ENCODE measurements at places on chromosomes 2 and 18. TPM values are rescaled to one million over a fixed set of nuclear protein-coding genes. Genes with fewer than 3 reads are reported as not detected.
A peak's percentile ranks its signal among the peaks of the same experiment; 100 is the strongest.

DNA sequence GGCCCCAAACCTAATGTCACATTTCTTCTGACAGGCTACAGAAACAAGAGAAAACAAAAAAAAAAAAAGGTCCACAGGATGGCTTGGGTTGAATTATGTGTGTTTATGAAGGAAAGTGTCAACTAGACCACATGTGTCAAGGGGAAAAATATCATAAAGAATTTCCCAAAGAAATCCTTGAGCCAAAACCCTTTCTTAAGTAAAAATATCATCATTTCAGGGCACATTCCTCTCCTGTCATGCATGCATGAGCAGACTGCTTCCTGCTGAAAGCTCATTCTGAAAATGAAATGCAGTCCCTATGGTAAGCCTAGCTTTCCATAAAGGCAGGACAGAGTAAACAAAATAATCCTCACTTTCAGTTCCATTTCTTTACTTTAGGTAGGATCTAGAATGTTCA is 85.7 kb upstream of the RBBP8 start:
- DNase-seq: peak; percentile 3

Gene SERPINB11
- total RNA-seq: not detected

Gene ATP8B1
- 3.9 TPM for total RNA-seq

Gene DOK6
- 0.35 TPM for total RNA-seq

DNA sequence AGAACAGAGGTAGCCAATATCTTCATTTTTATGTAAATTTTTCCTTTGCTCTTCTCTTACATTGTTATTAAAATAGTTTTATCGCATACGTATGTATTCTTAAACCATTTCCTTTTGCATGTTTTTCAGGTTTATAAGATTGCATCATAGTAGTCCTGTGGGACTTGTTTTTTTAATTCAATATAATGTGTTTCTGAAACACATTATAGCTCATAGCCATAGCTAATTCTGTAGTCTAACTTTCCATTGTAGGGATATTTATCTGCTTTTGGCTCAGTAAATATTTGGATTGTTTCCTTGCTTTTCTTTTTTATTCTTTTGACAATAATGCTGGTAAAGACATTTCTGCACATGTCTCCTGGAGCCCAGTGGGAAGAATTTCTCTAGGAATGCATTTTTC is 484.3 kb downstream of the PTPRM start:
- no peak for DNase-seq

Gene TUBA3E
- total RNA-seq: 0.66 TPM

GRCh38 chr2:111897924-111898702 is at the start of gene MERTK:
MERTK (plus strand) TSS chr2:111898607; CDS start chr2:111898736, 129 bp downstream.
- peak; percentile 95 for DNase-seq

GRCh38 chr18:45793264-45793965 is 32.1 kb upstream of the SIGLEC15 start:
- DNase-seq: peak; percentile 2

DNA sequence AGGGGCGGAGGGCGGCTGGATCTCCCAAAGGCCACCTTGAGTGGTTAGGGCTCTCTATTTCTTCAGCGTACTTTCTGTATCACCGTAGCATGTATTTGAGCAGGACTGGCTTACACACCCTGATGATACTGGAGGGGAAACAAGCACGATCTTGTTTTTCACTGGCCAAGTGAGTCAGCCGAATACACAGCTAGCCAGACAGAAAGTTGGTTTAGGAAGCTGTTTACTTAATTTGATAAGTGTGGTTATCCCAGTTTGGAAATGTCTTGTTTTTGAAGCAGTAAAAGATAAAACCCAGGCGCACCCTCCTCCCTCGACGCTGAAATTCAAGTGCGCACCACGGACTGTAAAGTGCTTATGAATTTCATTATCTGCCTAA is 582 bp downstream of the RIOK3 start:
- DNase-seq: no peak

DNA sequence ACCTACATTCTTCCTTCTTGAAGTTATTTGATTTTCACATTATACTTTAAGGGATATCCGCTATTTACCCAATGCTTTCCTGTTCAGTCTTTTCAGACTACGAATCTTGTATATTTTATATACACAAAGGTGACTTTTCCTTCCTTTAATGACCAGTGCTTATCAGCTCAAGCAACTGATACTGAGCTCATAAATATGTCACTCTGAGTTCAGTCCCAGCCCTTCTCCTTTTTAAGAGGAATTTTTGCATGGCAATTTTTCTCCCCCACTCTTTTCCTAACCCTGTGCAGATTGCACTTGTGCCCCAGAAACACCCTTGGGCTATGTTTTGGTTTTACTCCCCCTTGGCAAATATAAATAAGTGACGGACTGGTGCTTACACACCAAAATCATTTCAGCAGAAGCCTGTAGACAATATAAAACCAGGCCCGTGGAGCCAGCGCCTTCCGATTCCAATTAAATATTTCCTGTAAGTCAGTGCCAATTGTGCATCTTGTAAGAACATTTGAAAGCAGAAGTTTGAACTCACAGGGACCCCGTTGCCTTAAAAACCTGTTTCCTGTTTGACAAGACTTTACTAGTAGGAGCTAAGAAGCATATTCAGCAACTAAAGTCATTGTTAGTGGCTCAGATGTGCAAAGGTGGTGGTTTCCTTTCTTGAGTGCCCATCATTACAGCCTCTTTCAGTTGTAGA is 66.3 kb upstream of the GATA6 start:
- DNase-seq: peak; percentile 32

Gene CRYBA2
- not detected for total RNA-seq

GRCh38 chr2:74291886-74292621 is 51.2 kb downstream of the SLC4A5 start:
- DNase-seq: no peak

DNA sequence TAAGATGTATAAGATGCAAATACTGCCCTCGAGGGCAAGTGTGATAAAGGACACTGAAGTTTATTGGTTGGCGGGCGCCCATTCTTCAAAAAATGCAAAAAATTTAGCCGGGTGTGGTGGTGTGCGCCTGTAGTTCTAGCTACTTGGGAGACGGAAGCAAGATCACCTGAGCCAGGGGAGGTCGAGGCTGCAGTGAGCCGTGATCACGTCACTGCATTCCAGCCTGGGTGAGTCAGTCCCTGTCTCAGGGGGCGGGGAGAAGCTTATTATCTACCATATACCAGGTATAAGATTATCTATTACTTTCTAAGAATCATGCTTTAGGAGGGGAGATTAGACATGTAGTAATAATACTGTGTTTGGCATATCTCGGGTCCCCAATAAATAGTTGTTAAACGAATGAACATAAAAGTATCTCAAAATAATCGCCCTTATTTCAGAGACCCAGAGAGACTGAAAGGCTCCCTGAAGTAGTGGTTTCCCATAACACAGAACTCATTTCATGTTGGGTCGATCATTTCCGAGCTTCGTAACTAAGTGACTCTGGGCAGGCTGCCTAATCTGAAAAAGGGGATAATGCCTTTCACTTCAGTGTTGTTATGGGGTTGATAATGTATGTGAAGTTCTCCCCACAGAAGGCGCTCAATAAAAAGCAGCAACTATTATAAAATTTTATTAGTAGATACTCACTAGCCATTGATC is 1.2 kb upstream of the SELENOI start:
- peak; percentile 67 for DNase-seq

Gene LYG1
- total RNA-seq: not detected

Gene STON1
- total RNA-seq: 14.9 TPM

Gene TSHZ1
- 1.2 TPM for total RNA-seq

DNA sequence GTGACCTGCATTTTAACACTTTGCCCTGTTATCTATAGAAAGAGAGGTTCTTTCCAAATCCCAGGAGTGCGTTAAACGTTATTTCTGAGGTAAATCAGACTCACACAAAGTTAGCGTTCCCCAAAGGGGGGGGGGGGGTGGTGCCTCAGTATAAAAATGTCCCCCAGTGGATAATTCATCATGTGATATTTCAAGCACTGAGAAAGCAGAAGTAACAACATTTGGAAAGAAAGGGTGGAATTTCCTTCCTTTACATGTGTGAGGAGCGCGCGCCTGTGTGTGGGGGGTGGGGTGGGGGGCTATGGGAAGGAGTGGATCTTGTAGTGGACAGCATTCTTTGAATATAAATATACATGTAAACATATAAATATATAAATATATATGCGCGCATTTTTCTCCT is 630.9 kb downstream of the NYAP2 start:
- peak; percentile 10 for DNase-seq

- no peak for DNase-seq
These were observed 867 bp downstream of the RBBP8 start for GRCh38 chr18:22933966-22934423.

- no peak for DNase-seq
These were observed 22.1 kb downstream of the MTX2 start for GRCh38 chr2:176291335-176291734.

DNA sequence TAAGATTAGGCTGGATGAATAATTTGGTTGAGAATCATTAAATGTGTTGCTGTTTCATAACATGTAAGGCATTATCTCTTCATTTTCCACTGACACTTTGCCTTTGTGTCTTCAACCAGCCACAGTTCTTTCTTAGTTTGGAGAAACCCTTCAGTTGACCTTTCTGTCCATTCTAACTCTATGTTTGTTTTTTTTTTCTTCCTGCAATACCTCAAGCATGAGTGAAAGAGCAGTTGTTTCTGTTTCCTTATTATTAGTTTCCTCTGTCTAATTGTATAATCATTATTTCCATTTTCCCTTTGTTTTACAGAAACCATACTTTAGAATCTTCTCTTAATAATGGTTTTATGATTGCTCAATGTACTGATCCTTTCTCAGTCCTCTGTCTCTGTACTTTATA is 25.6 kb downstream of the HADHB start:
- DNase-seq: no peak

- no peak for DNase-seq
These were observed 197.7 kb upstream of the STON1 start for GRCh38 chr2:48332286-48332685.

DNA sequence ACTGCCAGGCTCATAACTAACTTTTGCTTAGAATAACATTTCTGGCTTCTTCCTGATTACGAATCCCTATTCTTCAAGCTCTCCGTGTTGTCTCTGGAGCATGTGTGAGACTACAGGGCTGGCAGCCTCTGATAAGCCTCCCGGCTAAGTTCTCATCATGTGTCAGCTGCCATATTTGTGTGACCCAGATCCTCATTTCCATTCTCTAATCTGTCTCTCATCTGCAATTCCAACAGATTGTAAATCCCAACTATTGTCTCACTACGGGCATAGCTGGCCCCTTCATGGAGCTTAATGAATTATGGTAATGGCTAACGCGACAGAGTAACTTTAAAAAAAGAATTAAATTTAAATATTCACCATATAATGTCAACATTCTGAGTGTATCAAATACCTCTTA is 165.4 kb downstream of the CMPK2 start:
- DNase-seq: no peak

GRCh38 chr2:40361478-40361877 is 90.4 kb downstream of the SLC8A1 start:
- DNase-seq: no peak

DNA sequence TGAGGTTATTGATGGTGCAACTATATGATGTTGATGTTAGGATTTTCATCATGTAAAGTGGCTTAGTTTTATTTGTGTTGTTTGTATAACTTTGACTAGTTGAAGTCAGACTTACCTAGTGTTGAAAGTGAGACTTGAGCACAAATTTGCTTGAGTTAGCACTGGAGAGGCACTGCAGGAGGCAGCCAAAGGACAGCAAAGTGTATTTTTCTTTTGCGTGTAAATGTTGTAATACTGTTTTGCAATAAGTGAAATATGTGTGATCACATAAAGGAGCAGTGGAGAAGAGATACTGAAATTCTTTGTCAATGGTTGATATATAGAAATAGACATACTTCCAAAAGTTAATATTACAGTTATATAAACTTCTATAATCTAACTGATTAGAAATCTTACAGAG is 332.0 kb upstream of the RAB12 start:
- DNase-seq: no peak

GRCh38 chr2:18149660-18150246 is 271.3 kb downstream of the KCNS3 start:
- DNase-seq: peak; percentile 88

Gene PTPN2
- total RNA-seq: 49.9 TPM

DNA sequence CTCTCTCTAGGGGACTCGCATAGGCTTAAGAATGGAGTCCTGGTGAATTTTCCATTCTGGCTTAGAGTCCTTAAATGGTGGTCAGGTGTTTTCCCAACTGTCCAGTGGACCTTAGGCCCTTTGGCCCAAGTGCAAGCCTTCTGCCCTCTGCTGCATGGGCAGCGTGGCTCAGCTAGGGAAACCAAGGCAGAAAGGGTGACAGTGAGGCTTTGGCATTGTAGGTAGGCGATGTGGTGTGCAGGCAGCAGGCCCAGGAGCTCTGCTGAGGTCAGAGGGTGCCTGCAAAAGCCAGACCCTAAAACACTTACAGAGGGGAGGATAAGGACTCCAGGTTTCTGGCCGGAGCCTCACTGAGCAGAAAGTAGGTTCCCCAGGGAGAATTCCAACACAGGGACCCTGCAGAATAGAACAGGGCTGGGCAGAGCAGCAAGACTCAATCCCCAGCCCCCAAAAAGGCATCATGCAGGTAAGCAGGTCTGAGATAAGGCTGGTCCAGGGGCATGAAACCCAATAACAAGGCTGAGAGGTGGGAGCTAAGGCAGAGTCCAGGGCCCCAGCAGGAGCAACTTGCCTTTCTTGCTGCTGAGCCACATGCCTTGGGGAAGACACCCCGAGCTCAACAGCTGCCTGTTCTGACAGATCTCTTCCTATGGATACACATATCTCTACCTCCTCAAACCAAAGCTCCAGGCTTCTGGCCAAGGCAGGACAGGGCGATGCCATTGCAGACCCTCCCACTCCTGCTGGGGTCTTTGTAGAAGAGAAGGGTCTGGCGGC is 199.7 kb downstream of the TNS1 start:
- no peak for DNase-seq

- DNase-seq: no peak
These were observed 19.8 kb downstream of the GAREM1 start for GRCh38 chr18:32450874-32451273.

DNA sequence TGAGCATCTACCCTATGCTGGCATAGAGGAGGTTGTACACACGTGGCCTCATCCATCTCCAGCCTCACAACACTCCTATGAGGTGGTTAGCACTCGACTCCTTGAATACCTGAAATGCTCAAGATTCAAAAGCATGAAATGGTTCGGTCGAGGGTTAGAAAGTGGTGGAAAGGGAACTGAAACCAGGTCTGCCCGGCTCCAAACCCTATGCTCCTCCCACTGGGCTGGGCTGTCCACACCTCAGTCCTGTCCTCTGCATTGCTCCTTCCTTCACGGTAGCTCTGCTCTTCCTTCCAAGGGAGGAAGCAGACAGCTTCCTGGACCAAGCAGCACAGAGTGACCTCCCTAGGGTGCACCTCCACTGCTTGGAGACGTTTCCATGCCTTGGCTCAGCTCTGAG is 565.2 kb upstream of the ID2 start:
- no peak for DNase-seq

GRCh38 chr2:46704041-46704440 is 211.6 kb downstream of the MCFD2 start:
- no peak for DNase-seq

DNA sequence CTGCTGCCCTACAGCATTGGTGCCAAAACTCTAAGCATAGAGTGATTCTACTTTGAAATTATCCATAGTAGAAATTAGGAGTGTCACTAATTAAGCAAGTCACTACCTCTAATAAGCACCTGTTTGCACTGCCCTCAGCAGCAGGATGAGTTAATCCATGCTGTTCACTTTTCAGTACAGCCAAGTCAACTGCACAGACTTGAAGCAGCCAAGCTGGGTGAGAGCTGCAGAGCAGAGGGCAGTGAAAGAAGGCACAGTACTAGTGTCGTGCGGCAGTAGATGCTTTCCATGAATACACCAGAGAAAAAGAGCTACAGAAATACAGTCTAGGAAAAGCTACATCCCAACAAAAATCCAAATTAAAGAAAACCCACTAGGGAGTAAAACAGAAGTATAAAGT is 98.6 kb downstream of the RAPH1 start:
- no peak for DNase-seq

GRCh38 chr2:239379641-239380170 is 21.1 kb downstream of the HDAC4 start:
- peak; percentile 41 for DNase-seq
